ENCODE measurements at places on chromosomes 7 and 10. TPM values are rescaled to one million over a fixed set of nuclear protein-coding genes. Genes with fewer than 3 reads are reported as not detected.
A peak's percentile ranks its signal among the peaks of the same experiment; 100 is the strongest.

Gene BHLHA15
- 1.2 TPM for total RNA-seq

Gene STOX1
- total RNA-seq: 0.48 TPM

Gene INMT
- total RNA-seq: not detected

Gene TMEM273
- total RNA-seq: 3.7 TPM

Gene ZNF727
- not detected for total RNA-seq

Gene GRID2IP
- total RNA-seq: not detected

DNA sequence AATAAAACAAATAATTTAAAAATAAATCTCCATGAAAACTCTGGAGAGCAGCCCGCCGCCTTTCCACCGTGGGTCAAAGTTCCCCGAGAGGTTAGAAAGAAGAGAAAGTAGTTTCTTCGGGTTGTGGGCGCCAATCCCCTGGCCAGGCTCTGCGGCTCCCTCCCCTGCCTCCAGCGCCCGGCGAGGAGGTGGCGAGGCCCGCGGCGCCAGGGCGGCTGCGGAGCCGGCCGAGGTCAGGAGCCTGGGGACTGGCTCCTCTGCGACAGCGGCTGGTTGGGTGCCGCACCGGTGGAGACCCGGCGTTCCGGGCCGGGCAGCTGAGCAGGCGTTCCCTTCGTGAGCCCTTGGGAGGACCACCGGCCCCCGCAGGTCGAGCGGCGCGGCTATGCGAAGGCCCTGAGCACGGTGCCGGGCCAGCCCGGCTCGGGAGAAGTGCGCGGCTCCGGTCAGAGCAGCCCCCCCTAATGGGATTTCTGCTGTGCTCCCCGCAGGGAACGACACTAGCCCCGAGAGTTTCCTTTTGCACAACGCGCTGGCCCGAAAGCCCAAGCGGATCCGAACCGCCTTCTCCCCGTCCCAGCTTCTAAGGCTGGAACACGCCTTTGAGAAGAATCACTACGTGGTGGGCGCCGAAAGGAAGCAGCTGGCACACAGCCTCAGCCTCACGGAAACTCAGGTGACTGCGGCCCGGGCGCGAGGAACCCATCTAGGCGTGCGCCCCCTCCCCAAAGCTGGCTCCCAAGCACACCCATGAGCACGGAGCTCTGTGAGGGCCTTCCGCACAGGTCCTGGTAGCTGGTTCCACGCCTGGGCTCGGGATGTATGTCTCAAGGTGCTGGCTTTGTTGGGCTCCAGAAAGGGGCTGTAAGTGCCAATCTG is 2.8 kb downstream of the EMX2 start:
- no peak for DNase-seq

DNA sequence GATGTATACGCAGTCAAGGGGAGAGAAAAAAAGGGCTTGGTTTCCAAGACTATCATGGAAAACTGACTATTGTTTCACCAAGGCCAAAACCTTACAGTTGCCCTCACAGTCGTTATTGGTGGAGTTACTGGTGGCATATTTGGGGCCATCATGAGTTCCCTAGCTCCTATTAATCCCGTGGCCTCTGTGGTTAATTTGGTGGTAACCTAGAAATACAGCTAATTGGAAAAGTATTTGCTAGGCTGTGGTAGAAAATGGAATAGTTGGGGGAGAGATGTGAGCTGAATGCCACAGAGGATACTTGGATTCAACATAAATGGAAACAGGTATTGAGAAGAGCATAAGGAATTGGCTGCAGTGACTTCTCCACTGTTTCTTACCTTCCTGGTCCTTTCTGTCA is 450.7 kb downstream of the KCNMA1 start:
- no peak for DNase-seq

DNA sequence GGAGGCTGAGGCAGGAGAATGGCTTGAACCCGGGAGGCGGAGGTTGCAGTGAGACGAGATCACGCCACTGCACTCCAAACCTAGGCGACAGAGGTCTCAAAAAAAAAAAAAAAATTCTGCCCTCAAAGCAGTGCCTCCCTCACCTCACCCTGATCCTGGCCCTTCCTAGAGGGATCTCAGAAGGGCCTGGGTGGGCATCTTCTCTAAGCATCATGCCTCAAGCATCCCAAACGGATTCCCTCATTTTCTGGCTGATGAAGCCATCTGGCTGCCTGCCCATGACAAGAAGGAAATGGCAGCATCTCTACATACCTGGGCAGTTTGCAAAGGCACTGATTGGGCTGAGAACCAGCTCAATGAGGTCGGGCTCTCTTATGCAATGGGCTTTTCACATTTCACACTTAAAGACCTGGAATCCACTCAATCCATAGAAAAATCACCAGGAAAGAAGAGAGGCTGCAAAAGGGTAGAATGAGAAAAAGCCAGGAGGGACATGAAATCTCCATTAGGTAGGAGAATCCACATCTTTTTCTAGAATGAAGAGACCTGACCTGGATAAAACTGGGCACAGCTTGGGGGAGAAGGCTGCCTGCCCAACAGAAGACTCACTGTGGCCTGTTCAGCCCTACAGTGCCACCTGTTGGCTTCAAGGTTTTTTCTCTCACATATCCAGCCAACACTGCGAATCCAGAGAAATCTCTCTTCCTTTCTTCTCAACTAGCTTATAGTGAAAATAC is 48.1 kb downstream of the PDLIM1 start:
- DNase-seq: peak; percentile 41

GRCh38 chr7:55060636-55061022 is 41.8 kb downstream of the EGFR start:
- no peak for DNase-seq

GRCh38 chr7:117008886-117009531 is 55.7 kb downstream of the ST7 start:
- no peak for DNase-seq

GRCh38 chr7:990352-990932 is 7.5 kb downstream of the CYP2W1 start:
- no peak for DNase-seq

- DNase-seq: no peak
Observed at GRCh38 chr10:124285587-124286527, 132.9 kb downstream of the OAT start.

DNA sequence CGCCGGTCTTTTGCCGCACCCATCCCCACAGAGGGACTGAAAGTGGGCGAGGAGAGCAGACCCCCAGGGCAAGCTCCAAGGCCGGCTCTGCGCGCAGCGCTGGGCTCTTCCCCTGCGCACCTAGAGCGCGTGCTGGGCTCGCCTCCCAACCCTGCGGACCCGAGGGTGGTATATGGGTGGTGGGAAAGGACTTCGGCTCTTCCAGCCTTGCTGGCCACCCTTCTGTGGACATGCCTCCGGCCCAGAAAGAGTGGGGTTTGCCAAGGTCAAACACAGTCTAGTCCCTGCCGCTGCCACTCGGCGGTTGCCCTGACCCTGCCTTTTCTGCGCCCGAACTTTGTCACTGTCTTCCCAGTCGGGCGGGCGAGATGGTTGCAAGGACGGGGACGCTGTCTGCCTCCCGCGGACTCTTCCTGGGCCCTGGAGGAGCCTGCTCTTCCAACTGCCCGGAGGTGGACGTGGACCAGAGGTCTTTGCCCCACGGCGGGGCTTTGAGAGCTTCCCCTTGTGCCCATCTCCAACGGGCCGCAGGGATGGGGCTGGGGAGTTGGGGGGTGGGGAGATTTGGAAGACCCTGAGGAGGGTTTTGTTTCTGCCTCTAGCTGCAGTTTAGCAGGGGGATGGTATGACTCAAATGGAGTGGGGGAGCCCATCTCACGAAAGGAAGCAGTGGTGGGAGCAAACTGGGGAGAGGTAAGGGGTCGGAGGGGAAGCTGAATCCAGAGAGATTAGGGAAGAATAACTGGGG is 1.5 kb downstream of the ADCY1 start:
- DNase-seq: no peak

DNA sequence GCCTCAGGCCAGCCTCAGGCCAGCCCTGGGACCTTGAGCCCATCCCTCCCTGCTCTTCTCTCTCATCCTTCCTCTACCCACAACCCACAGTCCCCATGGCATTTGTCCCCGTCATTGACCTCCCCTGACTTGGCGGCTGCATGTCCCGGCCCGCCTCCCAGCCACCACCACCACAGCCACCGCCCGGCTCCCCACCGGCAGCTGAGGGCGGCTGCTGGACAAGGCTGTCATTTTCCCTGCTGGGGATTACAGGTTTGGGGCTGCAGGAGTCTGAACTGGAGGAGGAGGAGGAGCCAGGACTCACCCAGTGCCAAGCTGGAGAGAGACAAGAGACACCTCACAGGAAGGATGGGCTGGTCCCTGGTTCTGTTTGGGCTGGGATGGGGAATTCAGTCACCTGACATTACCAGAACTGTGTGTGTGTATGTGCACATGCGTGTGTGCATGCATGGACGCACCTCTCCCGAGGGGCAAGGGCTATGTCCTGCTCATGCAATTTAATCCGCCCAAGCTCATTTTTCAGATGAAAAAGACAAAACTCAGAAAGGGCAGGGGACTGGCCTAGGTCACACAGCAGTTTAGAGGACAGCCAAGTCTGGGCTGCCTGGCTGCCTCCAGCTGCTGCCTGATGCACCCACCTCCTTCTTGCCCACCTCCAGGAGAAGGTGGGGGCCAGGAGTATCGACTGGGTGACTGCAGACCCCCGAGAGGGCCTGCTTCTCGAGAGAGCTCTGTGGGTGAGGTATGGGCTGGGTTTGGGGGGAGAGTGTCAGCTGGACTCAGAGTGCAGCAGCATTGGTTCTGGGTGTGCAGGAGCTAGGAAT is 113.1 kb downstream of the ZMIZ1 start:
- DNase-seq: no peak

DNA sequence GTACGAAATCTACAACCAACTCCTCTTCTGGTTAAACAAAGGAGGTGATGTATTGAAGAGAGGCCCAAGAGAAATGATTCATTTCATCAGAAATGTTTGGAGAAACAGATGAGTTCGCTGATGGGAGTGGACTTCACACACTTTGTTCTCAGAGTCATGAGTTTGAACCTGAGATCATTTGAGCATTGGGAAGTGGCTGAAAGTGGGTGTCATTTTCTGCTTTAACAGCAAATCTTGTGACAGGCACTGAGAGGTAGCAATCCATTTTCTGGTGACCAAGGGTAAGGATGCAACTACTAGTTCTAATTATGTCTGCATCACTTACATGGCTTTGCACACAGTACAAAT is 51.4 kb downstream of the RBM20 start:
- DNase-seq: no peak

DNA sequence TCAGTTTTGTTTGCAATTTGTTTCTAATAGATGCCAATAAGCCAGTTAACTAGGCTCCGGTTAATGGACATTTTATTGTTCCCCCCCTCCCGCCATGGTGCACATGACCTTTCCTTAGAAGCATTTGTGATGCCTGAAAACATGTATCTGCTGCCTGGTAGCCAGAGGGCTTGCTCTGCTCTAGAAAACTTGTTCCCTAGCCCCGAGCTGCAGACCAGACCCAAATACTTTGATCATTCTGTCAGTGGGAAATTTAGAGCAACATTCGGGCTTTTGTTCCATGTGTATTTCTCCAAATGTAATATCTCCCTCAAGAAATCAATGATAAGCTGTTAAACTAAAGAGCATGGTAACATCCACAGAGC is 104.7 kb downstream of the EVX1 start:
- DNase-seq: no peak

- no peak for DNase-seq
Observed at GRCh38 chr10:6473430-6473829, 106.6 kb downstream of the PRKCQ start.

DNA sequence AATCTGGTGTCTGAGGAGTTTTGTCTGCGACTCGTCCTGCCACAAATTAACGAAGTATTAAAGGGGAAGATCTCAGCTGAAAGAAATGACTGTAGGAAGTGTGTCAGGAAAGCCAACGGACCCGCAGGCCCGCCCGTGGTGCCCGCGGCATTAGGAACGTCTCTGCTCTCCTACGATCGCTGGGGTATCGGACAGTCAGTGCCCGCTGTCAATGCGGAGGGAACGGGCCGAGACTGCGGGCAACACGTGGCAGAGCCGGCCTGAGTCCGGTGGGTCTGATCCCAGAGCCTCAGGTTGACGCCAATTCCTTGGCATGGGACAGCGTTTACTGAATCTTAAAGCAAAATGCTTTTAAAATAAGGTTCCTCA is 128.7 kb downstream of the KBTBD2 start:
- no peak for DNase-seq

DNA sequence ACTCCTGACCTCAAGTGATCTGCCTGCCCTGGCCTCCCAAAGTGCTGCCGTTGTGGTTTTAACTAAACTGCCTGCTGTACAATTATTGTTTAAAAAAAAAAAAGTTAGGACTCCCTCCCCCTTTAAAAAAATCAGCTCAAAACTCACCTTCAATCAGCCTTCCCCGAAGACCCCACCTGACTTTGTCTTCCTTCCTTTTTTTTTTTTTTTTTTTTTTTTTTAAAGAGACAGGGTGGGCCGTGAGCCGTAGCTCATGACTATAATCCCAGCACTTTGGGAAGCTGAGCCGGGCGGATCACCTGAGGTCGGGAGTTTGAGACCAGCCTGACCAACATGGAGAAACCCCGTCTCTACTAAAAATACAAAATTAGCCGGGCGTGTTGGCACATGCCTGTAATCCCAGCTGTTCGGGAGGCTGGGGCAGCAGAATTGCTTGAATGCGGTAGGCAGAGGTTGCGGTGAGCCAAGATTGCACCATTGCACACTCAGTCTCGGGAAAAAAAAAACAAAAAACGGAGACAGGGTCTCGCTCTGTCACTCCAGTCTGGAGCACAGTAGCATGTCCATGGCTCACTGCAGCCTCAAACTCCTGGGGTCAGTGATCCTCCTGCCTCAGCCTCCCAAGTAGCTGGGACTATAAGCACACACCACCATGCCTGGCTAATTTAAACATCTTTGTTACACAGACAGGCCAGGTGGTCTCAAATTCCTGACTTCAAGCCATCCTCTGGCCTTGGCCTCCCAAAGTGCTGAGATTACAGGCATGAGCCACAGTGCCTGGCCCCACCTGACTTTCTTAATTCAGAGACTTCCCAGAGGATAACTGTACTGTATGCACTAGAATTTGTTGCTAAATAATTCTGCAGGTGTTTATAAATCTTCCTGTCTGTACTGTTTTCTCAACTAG is 3.2 kb downstream of the FIS1 start:
- DNase-seq: no peak

GRCh38 chr10:103124420-103125096 is 68.5 kb downstream of the NT5C2 start:
- DNase-seq: no peak

- DNase-seq: no peak
Observed at GRCh38 chr10:22619101-22619500, 95.3 kb downstream of the PIP4K2A start.

GRCh38 chr7:2821842-2822507 is 22.1 kb downstream of the GNA12 start:
- no peak for DNase-seq

DNA sequence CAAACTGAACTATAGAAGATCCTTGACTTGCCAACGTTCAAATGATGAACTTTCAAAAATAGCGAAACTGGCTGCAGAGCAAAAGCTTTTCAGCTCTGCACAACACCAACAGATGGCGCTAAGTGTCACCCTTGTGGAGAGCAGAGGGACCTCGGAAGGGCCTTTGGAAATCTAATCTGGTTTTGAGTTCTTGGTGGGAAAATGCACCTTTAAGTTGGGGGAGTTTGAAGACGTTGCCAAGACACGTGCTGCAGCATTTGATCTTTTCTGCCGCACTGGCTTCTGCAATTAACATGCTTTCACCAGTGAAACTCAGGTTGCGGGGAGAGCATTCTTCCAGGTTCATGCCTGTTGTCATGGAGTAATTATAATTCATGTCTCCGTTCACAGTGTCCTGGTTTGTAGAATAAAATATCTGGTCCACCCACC is 26.3 kb upstream of the WDR11 start:
- DNase-seq: peak; percentile 15
